ENCODE measurements at places on chromosomes 2 and 18.

- DNase-seq = no peak
Observed at GRCh38 chr18:57171026-57171425, 24.1 kb downstream of the BOD1L2 start.

DNA sequence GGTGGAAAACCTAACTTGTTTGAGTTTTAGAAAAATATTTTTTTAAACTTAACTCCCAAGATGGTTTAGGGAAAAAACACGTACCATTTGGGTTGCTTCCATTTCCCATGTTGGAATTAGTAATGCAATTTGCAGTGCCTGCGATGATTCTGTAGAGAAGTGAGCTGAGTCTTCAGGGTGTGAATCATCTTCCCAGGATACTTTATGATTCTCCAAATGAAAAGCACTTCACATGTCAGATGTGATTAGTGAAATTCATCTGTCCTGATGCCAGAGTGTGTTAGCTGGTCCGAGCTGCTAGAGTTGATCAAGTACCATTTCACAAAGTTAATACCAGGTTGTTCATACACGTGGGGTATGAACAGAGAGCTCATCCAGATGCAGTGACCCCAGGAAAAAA, 59.1 kb downstream of the ACOXL start:
- no peak for DNase-seq

DNA sequence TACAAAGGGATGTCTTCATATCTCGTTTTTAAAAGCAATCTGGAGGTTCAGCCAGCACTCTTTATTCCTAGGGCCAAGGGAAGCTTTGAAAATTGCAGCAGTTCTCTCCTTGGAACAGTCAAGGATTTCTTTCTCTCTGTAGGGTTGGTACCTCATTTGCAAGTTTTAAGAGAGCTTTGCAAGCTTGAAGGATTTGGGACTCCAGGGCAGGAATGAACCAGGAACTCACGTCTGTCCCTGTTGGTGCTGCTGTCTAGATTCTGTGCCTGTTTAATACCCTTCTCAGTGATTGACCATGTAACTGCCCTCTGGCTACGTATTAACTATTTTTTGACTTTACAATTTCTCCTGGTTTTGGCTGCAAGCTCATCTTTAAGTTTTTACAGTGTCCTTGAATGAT, 262.5 kb upstream of the ST6GAL2 start:
- DNase-seq = no peak

DNA sequence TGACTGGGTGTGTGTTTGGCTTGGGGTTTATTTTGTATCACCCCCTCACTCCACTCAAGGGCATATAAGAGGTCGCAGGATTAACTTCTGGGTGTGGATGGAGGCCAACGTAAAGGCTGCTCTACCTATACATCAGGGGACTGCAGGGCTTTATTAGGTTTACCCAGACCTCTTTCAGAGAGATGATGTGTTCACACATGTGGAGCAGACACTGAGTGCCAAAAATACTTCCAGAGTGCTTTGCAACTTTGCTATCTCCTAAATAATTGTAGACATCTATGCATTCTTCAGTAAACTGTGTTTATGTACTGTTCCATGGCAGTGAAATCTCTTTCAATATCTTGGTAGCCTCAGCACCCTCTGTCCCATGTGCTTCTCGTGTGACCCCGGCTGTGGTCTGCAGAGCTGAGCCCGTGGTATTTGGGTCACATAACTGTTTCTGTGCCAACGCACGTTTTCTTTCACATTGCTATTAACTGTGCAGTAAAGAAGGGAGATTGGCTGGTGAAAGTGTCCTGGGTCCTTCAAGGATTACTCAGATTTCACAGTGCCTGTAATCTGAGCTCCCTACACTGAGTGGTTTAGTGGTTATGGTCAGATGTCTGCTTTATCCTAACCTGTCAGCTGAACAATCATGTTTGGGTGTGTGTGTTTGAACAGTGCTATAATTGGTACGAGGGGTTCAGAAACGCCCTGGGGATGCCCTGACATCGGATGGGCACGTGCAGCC, 208.1 kb downstream of the VAPA start:
- DNase-seq = no peak

GRCh38 chr2:42424033-42424432, 63.0 kb upstream of the COX7A2L start:
- DNase-seq = no peak

- DNase-seq = no peak
Observed at GRCh38 chr2:167271932-167272331, 383.7 kb downstream of the XIRP2 start.

DNA sequence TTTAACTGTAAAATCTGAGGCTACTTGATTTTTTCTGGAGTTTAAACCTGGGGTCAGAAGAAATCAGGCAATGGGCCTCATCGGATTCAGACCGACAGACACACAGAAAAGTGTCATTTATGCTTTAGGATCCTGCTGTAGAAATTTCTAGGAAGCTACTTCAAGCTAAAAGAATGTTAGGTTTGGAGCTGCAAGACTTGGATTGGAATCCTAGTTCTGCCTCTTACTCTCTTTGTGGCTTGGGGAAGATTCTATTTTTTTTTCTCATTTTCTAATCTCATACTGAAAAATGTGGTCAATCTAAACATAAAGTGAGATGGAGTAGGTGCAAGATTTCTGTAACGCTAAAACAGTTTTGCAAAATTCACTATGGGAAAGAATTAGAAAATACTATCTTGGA, 48.8 kb upstream of the KCNE4 start:
- DNase-seq = no peak

DNA sequence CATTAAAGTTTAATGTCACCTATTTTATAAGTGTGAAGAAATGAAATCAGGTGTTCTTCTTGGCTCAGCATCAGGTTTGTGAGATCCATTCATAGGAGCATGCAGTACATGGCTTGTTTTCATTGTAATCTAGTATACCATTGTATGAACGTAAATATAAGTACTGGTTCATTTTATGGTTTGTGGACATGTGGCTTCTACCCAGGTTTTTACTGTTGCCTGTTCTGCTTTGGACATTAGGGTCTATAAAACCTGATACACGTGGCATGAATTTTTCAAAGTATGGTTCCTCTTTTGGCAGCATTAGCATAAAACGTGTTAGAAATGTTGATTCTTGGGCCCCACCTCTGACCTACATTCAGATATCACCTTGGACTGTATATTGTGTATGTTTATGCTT, 175.5 kb downstream of the PRPF40A start:
- DNase-seq = no peak

Data from pons (tissue), 1 donor.